ENCODE measurements at places on chromosomes 12 and 14.

- DNase-seq: no peak
These were observed 48.6 kb downstream of the DRAM1 start for GRCh38 chr12:101925935-101926334.

DNA sequence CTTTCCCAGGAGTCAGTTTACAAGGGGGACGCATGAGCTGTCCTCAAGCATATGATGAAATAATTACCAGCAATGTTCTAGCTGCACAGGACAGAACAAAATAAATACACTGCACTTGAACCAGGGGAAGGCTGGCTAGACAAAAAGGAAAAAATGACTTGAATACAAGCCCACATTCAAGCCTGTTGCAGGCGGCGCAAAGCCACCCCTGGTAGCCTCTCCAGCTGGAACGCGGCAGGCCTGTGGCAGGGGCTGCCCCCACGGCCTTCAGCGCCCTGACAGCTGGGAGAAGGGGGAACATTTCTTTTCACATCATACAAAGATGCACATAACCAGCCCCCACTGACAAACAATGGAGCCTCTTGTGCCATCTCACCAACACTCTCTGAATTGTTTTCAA lies 57.1 kb downstream of the TRAFD1 start:
- no peak for DNase-seq

- no peak for DNase-seq
These were observed 21.3 kb downstream of the TBX3 start for GRCh38 chr12:114662512-114663177.

DNA sequence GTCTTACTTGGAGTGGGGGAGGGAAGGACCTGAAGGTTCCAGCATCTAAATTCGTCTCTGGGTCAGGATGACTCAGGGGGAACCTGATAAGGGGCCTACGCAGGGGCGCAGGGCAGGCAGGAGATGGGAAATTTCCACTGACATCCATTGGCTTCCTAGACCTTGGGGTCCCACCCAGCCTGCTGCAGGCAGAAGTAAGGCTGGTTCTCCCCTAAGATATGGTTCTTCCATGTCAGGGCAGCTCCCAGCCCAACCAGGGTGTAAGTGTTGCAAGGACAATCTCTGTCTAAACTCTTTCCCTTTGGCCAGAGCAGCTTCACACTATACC lies 2.1 kb upstream of the NDRG2 start:
- no peak for DNase-seq

GRCh38 chr12:693934-694533 lies 30.8 kb upstream of the NINJ2 start:
- no peak for DNase-seq
